ENCODE measurements at places on chromosomes 6 and 20.
A peak's percentile ranks its signal among the peaks of the same experiment; 100 is the strongest.

DNA sequence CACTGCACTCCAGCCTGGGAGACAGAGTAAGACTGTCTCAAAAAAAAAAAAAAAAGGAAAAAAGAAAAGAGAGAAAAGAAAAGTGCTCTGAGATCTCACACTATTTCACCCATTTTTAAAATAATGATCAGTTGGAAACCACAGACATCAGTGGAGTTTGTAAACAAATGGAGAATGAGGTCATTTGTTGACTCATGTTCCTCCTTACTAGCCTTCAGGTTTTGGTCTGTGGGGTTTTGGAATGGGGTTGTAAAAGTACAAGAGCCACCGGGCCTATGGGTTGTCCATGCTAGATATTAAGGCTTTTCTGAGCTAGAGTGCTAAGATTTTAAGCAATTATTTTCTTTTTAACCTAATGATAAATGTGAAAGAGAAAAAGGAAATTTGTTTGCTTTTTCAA is 104.4 kb upstream of the PRL start:
- DNase-seq: no peak

DNA sequence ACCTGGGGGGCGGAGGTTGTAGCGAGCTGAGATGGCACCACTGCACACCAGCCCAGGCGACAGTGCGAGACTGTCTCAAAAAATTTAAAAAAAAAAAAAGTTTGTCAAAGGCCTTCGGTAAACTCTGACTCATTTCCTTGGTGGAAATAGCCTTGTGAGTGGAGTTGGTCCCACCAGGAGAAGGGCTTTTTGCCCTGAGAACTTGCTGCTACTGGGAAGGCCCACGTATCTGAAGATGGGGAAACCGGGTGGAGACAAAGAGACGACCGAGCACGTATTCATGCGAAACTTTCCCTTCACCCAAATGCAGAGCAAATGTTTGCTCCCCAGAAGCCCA is 51.7 kb downstream of the SLC22A23 start:
- no peak for DNase-seq

- DNase-seq: no peak
Observed at GRCh38 chr6:36714511-36714910, 16.9 kb downstream of the RAB44 start.

- no peak for DNase-seq
Observed at GRCh38 chr6:127291495-127291894, 24.8 kb downstream of the RNF146 start.

- no peak for DNase-seq
Observed at GRCh38 chr6:161459008-161459615, 185.3 kb upstream of the AGPAT4 start.

- DNase-seq: peak; percentile 41
Observed at GRCh38 chr6:40587240-40588069, at the start of gene LRFN2. Gene LRFN2, minus strand, starts transcription at chr6:40587364.

- no peak for DNase-seq
Observed at GRCh38 chr20:35974256-35974655, 5.9 kb downstream of the CNBD2 start.

- no peak for DNase-seq
Observed at GRCh38 chr6:99334526-99335127, 14.8 kb downstream of the FAXC start.

DNA sequence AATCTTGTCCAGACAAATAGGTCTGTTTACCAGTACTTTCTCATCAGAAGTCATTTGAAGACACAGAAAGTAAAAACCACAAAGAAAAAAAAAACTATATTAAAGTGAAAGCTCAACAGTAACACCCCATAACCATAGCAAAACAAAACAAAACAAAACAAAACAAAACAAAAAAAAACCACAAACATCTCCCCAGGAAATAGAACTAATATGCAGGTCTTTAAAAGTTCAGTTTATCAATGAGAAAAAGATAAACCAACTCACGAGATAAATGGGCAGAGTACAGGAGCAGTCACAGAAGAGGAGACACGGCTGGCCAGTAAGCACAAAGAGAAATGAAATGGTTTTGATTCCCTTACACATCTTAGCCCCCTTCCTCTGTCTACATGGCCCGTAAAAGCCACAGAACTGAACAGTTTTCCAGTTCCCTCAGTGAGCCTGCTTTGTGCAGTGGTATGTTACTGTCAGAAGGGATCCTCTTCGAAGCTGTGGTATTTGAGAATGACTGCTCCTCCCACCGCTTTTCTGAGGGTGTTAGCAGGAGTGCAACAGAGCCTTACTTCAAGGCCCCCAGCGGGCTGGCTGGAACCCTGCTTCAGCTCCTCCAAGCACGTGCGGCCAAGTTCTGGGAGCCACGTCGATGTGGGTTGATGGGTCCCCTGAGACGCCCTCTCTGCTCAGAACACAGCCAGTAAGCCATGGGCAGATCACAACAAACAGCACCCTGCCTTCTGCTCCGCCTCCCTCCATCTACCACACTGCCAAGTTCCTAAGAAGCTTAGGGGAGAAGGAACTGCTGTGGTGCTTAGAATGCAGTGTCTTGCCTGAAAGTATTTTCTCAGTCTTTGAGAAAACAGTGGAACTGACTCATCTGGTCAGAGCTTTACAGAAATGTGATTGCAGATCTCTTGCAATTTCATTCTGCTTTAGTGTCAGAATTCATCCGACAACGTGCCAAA is 14.0 kb downstream of the UST start:
- no peak for DNase-seq

- no peak for DNase-seq
Observed at GRCh38 chr20:38260025-38260377, 534 bp downstream of the KIAA1755 start.

GRCh38 chr20:54601831-54602515 is 126.6 kb downstream of the DOK5 start:
- DNase-seq: no peak

DNA sequence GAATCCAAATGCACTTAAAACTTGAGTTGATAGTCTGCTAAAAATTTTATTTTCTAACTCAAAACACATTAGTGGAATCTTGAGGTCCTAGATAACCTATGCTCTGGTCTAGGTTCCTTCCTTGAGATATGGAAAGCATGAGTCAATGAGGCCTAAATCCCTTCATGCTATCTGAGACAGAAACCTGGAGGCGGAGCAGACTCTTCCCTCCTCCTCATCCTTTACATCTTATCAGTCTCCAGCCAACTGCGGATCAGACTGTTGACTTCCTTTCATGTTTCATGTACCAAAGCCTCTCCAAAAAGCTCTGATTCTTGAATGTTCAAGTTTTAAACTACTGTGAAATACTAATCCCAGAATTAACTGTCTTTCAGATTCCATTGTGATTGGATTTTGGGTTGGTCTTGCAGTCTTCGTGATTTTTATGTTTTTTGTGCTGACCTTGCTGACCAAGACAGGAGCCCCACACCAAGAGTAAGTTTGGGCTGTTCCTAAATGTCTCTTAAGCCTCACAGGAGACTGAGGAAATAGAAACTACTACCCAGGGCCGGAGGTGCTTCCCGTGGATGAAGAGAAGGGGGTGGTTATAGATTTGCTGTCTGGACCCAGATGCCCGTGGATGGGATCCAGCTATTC is 29.1 kb downstream of the MRAP2 start:
- DNase-seq: no peak

DNA sequence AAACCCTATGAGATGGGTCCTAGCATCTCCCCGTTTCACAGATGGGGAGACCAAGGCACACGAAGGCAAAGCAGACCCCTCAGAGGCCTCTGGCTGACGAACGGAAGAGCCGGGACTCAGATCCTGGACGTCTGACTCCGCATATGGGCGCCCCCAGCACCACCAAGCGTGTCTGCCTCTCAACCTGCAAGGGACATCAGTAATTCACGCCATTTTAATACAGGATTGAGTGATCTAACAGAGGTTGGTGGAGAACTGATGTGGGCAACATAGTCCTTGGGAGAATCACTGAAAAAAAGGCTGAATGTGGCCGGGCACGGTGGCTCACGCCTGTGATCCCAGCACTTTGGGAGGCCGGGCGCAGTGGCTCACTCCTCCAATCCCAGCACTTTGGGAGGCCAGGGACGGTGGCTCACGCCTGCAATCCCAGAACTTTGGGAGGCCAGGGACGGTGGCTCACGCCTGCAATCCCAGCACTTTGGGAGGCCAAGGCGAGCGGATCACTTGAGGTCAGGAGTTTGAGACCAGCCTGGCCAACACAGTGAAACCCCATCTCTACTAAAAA is 206.6 kb downstream of the DLL1 start:
- no peak for DNase-seq

DNA sequence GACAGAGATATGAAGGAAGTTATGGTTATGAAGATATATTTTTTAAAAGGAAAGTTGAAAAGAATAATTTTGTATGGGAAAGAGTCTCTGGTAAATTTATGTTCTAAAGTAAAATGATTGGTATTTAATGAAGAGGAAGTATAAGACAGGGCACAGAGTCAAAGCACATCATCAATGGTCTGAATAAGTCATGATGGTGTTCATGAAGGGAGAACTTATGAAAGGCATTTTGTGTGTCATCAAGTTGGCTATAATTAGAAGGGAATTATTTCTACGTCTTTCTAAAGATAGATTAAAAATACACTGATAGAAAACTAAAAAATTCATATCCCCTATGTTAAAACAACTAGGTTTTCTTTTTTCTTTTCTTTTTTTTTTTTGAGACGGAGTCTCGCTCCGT is 21.4 kb upstream of the SNAI1 start:
- no peak for DNase-seq

DNA sequence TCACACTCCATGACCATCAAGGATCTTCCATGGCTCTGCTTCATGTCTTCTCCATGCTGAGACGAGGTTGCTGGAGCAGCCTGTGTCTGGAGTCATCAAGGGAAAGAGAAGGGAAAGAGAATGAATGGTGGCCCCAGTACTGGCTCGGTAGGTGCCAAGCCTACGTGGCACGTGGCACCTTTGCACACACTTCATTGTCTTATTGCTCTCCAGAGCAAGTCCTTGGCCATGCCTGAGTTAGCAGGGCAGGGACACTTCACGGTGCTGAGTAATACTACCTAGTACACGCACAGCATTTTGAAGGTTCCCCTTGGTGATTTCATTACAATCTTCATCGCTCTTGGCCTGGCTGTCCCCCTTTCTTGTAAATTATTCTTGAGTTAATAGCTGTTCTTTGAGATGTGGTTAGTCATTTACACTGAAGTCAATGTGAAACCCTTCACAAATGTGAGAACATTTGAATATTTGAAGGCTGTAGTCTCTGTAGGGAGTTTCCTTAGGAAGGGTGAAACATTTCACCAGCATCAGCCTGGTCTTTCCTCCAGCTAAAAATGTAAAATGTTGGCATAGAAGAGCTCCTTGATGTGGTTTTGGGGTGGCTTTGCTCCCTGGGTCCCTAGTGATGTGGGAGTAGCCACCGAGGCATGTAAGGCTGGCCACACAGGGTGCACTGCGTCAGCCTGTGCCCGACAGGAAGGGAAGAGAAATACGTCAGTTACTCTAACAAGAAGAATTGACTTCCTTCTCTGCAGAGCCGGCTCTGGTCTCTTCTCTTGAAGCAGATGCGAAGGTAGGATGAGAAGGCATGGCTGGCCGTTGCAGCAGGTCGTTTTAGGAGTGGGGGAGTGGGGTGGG is at the start of gene SYTL3:
Gene SYTL3, plus strand, starts transcription at position 766 of the 855 bp plus-strand sequence. CDS start 13,215 bp downstream, outside the sequence.
- peak; percentile 33 for DNase-seq

GRCh38 chr6:45388328-45388727 is 10.6 kb upstream of the SUPT3H start:
- DNase-seq: no peak

DNA sequence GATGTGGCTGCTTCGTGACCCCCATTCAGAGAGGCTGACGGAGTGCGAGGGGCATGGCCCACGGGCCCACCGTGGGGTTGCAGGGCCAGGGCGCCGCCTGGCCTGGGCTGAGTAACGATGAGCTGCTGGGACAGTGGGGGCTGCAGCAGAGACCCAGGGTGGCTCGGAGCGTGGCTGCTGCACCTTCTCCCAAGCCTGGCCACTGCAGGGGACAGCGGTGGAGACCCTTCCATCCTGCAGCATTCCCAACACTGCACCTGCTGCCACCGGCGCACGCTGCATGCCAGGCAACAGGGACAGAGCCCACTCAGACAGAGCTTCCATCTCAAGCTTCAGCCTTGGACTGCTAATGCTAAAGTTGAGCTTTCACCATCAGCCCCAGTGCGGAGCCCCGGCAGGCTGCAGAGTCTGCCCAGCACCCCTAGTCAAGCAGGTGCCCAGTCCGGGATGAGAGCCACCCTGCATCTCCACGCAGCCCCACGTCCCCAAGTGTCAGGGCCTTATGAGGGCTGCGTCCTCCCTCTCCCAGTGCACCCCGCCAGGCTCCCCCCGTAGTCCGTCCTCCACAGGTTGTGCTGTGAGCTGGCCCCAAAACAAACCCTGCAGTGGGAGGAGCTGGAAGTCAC is 89.4 kb upstream of the AFDN start:
- DNase-seq: no peak

GRCh38 chr6:51648236-51648635 is 439.2 kb downstream of the PKHD1 start:
- no peak for DNase-seq

DNA sequence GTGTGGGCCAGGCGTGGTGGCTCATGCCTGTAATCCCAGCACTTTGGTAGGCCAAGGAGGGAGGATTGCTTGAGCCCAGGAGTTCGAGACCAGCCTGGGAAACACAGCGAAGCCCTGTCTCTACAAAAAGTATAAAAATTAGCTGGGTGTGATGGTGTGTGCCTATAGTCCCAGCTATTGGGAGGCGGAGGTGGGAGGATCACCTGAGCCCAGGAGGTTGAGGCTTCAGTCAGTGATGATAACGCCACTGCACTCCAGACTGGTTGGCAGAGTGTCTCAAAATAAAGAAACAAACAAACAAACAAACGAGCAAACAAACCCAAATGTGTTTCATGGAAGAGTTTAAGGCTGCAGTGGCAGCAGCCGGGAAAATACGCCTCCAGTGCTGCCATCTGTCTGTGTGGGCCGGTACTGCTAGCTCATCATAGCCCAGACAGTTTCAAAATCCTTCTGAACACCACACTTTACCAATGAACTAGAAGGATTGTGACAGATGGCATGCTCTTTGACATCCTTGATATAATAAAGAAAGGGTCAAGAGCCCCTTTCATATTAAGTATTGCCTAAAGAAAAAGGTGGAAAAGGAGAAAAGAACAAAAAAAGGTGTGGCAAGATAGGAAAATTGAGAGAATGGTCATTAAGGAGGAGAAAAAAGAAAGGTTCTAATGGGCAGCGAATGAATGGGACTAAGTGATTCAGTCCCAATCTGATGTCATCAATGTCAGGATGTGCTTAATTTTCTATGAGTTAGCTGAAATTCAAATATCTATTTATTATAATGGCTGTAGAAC is 298.6 kb downstream of the SYNE1 start:
- DNase-seq: peak; percentile 5

DNA sequence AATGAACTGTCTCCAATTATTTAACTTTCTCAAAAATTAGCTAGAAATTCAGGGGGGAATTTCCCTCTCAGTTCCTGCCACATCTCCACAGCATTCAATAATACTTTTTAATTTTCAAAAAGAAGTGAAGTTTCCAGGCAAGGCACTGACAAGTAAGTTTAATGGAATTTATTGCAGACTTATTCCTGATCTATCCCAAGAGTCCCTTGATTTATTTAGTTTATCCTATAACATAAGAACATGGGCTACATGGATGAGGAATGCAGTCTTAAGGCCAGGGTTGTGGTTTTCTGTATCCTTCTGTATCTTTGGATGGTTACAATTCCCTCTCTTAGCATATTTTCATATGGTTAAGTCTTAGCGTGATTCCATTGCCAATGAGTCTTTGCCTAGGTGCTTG is 126.5 kb downstream of the TSHZ2 start:
- no peak for DNase-seq

Data from activated naive CD8-positive, alpha-beta T cell treated with anti-CD3 and anti-CD28 coated beads, Interleukin-2, amount 50 U/mL, for 16 hours (primary cell).